ENCODE measurements at places on chromosomes 7 and 10.

DNA sequence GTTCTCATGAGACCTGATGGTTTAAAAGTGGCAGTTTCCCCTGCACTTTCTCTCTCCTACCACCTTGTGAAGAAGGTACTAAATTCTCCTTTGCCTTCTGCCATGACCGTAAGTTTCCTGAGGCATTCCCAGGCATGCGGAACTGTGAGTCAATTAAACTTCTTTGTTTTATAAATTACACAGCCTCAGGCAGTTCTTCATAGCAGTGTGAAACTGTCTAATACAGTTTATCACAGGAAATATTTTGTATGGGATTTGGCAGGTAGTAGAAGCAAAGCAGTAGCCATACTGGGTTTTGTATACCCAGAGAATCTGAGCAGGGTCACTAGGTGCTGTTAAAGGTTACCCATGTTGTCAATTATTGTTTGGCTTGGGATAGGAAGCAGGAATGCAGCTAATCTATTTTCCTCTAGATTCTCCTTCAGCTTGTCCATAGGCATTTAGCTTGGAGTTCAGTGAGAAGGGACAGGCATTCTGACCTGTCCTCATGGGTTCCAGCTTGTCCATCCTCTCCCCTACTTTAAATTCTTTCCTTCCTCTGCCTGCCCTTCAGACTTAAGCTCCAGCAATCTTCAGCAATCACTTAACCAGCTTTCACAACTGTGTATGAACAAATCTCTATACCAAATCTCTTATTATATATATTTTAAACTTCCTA, 186.7 kb downstream of the PCLO start:
- no peak for DNase-seq

DNA sequence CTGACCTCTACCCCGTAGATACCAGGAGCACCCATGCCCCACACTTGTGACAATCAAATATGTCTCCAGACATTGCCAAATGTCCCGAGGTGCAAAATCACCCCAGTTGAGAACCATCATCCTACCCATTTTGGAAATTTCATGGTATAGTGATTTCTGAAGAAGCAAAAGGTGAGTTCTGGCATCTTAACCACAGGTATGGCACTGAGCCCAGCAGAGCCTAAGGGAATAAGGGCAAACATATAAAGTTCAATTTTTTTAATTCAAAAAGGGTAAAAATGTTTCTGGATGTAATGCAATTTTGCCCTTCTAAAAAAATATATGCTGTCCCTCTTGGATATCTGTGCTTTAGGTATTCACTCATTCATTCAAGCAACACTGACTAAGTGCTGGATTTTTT, 30.5 kb upstream of the CPXM2 start:
- DNase-seq: no peak

DNA sequence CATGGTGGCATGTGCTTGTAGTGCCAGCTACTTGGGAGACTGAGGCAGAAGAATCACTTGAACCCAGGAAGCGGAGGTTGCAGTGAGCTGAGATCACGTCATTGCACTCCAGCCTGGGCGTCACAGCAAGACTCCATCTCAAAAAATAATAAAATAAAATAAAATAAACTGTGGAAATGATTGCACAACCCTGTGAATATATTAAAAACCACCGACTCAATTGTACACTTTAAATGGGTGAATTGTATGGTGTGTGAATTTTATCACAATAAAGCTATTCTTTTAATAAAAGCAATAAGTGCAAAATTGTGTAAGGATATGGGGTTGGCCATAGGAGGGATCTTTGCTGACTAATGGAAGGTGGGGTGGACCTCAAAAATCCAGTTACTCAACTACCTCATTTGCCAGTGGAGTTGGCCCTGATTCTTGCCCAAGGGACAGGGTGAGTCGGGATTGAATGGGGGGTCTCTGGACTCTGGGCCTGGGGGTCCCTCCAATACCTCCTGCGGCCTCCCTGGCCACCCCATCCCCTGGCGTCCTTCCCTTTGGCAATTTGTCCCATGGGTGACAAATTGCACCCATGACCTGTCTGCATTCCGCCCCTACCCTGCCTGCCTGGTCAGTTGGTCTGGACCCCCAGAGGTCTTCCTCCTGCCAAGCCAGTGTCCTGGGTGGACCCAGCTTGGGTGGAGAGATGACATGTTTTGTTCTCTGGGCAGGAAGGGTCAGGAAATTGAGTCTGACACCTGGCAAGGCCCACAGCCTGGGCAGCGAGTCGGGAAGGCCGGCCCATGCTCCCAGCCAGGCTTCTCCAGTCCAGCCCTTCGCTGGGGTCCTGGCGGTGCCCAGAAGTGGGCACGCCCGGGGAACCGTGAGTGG, 61.7 kb upstream of the ELN start:
- no peak for DNase-seq

- DNase-seq: no peak
These were observed 3.6 kb upstream of the TBX20 start for GRCh38 chr7:35257251-35258124.

- DNase-seq: no peak
These were observed 603.6 kb upstream of the MGMT start for GRCh38 chr10:128863411-128863810.

DNA sequence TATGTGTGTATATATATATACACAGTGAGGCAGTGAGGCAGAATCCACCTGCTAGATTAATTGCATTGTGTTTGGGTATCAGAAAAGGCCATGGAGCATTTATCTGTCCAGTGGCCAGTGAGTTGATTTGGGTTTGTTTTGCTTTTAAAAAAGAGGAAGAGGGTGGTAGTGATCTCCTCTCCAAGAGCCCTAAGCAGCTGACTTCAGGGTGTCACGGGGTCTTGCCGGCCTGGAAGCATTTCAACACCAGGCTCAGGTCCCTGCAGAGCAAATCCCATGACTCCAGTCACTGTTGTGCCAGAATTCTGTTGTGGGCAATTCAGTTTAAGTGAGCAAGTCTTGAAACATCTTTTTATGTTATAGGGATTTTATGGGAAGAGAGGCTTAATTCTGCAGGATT, 30.6 kb upstream of the GPNMB start:
- DNase-seq: no peak

DNA sequence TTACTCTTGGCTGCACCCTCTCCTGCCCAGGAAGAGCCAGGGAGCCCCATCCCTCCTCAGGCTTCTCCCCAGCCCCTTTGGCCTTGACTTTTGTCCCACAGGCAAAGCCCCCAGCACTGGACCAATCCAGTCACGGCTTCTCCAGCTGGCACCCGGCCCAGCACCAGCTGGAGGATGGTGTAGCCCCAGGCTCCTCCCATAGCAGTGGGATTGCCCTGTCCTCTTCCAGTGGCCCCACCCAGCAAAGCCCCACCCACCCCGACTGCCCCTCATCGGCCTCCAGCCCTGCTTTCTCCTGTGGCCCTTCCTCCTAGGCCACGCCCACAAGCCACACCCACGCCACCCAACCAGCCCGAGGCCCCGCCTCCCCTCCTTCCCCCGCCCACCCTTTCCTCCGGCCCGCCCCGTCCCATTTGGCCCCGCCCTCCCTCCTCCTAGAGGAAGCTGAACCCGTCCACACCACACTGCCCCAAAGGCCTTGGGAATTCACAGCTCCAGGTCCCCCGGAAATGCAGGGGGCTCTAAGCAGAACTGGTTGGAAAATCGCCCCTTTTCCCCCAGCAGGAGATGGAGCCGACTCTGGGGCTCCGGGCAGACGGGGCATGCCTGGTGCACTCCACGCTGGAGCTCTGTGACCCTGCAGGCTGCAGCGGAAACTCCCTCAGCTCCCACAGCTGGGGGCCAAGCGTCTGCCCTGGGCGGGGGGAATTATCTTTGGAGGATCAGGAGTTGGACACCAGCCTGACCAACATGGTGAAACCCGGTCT, 25.2 kb downstream of the GET4 start:
- peak; percentile 94 for DNase-seq

DNA sequence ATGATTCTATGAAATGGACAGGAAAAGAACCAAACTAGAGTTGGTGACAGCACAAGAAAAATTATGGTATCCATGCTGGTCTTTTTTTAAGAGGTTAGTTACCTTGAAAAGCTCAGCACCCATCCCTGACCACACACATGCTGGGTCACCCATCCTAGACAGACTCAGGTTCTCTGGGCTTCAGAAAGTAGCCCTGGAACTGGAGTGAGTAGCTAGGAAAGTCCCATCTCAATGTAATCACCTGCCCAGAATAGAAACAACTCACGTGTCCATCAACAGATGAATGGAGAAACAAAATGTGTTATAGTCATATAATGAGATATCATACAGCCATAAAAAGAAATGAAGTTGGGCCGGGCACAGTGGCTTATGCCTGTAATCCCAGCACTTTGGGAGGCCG, 37.0 kb downstream of the GSDME start:
- no peak for DNase-seq

GRCh38 chr10:8279598-8279997, 225.1 kb downstream of the GATA3 start:
- no peak for DNase-seq

- peak; percentile 56 for DNase-seq
These were observed 15.5 kb upstream of the ICA1 start for GRCh38 chr7:8277394-8277982.

- DNase-seq: no peak
These were observed 18.1 kb upstream of the LIPK start for GRCh38 chr10:88687853-88688467.

DNA sequence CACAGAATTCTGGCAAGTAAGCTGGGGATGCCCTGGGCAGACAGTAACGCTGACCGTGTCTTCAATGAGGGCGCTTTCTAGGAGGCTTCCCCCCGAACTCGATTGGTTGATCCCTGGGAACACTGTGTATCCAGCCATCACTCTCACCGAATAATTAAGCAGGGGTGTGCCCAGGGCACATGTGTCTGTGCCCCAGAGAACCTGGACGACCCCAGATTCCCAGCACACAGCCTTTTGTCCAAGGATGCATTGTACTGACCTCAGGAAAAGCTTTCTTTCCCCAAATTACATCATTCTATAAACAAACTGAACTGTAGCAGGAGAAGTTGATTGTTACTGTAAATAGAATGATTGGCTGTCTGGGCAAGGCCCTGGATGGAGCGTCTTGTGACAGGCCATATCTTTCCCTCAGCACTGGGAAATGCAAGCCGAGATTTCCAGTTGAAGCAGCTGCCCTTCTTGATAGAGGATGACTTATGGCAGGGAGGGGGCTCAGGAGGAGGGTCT, 6.6 kb upstream of the DEPP1 start:
- no peak for DNase-seq

GRCh38 chr10:22717728-22718127, 3.4 kb upstream of the PIP4K2A start:
- DNase-seq: no peak

DNA sequence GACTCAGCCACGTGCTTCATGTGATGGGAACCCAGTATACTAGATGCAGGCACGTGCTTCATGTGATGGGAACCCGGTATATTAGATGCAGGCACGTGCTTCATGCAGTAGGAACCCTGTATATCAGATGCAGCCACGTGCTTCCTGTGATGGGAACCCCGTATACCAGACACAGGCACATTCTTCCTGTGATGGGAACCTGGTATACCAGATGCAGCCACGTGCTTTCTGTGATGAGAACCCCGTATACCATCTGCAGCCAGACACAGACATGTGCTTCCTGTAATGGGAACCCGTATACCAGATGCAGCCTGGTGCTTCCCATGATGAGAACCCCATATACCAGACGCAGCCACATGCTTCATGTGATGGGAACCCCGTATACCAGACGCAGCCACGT, 44.0 kb downstream of the MGMT start:
- no peak for DNase-seq

DNA sequence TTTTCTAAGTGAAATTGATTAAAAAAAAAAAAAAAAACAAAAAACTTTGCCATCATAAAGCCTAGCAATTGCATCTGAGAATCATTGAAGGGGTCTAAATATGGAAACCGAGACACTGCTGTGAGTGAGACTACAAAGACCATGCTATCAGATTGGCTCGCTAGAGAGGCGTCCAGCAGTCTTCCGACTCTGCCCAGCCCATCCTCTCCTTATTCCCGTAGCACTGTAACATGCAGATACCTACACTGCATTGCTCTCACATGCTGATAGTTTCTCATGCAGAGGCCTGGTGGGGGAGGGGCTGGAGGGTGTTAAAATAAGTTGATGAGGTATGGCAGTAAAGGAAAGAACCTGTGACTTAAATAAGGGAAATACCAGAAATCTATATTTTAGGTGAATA, 130.7 kb downstream of the NRF1 start:
- no peak for DNase-seq

- no peak for DNase-seq
These were observed 14.1 kb downstream of the PTN start for GRCh38 chr7:137329411-137329810.

DNA sequence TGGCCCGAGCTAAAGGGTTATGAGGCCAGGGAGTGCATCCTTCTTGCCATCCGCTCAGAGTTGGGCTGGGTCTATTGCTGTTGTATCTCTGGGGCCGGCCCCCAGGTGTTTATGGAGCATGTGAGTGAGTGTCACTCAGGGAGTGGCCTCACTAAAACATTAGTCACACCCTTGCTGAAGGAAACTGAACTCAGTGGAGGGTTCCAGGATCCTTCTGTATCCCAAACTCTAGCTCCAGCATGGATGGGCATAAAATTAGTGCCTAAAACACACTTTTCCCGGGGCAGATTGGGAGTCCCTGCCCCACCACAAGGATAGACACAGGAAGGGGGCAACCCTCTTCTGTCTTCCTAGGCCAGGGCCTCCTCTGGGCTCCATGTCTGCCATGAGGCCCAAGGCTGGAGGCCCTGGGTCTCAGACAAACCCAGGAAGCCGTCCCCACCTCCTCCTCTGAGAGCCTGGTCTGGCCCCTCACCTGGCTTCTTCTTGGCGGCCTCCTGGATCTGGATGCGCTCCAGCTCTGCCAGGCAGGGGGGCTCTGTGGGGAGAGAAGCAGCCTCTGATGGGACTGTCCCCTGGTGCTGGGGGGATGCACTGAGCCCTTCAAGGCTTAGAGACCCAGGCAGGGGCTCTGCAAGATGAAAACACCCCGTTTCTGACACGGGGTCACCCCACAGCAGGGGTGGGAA, 24.5 kb downstream of the SPOCK2 start:
- no peak for DNase-seq
